ENCODE measurements at places on chromosomes 1 and 21.

GRCh38 chr1:44024903-44025525 is 6.2 kb downstream of the SLC6A9 start:
- DNase-seq, result no peak

DNA sequence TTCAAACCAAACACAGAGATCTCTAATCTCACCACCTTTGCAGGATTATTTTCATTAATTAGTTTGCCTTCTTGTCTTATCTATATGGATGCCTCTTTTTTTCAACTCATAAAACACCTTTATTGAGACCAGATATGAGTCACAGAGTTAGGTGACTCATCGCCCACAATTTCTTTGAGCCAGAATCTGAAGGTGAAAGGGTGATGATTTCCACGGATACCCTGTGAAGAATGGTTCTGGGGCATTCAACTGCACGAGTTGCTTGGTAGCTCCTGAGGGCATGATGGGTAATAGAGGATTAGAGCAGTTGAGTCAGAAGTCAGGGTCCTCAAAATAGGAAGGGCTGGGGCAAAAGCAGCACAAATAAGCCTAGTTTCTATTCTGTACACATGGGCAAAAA is 128.2 kb downstream of the TBX19 start:
- DNase-seq, result no peak

GRCh38 chr1:86380257-86380861 is 15.8 kb downstream of the ODF2L start:
- peak; percentile 69 for DNase-seq

GRCh38 chr1:232728507-232729263 is 76.5 kb upstream of the MAP10 start:
- DNase-seq, result no peak

DNA sequence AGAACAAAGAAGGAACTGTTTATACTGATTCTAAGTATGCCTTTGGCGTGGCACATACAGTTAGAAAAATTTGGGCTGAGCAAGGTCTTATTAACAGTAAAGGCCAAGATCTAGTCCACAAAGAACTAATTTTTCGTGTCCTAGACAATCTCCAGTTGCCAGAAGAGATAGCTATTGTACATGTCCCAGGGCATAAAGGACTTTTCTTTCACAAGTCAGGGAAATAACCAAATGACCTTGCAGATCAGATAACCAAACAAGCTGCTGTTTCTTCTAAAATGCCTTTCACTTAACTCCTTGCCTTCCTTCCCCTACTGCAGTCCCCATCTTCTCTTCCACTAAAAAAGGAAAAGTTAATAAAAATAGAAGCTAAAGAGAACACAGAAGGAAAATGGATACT is 4.0 kb downstream of the TEX50 start:
- no peak for DNase-seq

DNA sequence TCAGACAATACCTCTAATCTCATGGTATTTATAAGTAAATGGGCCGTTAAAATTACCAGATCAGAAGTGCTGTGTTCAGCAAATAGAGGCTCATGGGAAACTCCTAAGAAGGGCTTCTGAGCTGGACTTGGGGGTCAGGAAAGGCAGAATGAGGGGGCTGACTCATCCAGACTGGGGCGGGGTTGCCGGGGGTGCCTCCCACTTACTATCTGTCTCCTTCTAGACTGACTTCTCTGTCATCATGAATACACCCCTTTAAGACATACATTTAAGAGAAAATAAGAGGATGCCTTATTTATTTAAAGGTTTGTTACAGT is 96.0 kb upstream of the ERRFI1 start:
- DNase-seq, result no peak

DNA sequence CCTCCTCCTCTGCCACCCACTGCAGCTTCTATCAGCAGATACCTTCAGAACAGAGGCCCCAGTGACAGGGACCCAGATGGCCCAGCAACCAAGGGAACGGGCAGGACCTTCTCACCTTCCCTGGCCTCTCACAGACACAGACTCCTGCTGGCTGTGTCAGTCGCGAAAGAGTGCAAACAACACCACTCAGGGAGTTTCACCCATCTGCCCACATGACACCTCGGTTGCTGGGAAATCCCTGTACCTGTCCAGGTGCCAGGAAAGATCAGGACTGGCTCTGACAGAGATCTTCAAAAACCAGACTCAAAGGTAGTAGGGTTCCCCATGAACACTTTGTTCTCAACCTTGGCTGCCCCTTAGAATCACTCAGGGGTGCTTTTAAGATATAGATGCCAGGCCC is 83.5 kb upstream of the HIVEP3 start:
- DNase-seq, result no peak

DNA sequence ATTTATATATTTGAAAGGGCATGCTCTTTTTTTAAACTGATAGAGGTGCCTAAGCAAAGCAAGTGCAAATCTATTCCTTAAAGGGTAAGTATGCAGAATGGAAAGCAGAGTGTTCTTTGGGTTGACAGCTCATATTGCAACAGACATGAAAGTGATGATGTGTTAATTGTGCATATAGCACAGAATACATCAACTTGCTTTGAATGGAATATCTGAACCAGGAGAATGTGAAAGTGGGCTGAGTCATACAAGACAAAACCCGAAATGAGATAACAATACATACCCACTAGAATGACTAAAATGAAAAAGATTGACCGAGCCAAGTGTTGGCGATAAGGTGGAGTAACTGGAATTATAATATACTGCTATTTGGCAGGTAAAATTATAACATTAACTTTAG is 4.3 kb downstream of the CR1 start:
- DNase-seq, result no peak

- peak; percentile 53 for DNase-seq
Observed at GRCh38 chr1:207321790-207322645, 540 bp downstream of the CD55 start.

GRCh38 chr1:181104790-181105133 is 16.3 kb downstream of the IER5 start:
- DNase-seq, result peak; percentile 51

GRCh38 chr1:186869526-186870228 is 40.9 kb downstream of the PLA2G4A start:
- DNase-seq, result no peak

DNA sequence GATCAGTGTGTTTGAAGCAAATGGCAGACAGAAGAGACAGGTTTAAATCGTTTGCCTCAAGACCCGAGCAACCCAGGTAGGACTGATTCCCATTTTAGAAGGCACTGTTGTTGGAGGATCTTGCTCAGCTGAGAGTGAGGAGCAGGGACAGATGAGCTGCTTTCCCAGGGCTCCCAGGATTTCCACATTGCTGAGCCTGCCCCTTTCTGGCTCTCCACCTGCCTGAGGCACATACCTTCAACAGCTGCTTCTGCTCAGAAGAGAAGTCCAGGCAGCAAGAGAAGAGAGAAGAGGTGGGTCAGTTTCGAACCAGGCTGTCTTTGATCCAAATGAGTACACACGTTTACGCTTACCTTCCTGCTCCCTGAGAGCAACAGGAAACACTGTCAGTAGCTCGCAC is 5.7 kb downstream of the TNNT2 start:
- no peak for DNase-seq

GRCh38 chr21:25491267-25491666 is 116.0 kb downstream of the MRPL39 start:
- DNase-seq, result no peak

DNA sequence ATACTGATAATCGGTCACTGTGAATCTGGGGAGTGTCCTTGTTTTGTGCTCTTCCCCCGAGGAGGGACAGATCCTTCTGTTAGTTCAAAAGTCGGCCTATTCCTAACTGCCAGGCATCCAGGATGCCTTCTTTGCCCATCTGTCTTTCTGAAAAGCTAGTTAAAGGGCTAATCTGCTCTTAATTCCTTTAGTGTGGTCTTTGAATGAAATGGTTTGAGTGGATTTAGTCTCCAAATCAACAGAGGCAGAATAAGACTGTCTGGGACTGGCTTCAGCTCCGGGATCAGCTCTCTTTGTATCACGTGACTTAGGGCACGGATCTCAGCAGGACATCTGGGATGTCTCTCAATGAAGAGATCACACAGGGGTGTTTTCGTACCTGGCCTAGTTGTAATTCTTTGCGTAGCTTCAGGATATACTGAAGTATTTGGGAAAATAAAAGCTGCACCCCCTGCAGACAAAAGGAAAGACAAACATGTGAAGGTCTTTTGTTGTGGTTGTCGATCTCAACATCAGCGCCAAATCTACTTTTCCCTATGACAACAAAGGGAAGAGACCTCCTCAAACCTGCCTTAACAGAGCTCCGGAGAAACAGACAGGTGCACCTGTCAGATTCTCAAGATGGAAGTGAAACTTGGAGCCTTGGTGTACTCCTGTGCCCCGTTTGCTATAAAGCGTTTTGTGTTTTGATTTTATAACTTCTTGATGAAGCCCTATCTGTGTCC is 97.9 kb downstream of the ERG start:
- no peak for DNase-seq

DNA sequence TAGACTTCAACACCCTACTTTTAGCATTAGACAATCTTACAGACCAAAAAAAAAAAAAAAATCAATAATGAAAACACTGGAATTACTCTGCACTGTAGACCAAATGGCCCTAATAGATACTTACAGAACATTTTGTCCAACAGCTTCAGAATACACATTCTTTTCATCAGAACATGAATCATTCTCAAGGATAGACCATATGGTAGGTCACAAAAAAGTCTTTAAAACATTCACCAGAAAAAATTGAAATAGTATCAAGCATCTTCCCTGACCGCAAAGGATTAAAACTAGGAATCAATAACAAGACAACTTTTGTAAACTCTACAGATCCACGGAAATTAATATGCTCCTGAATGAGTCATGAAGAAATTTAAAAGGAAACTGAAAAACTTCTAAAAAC is 22.5 kb downstream of the ZNF670 start:
- DNase-seq, result no peak

DNA sequence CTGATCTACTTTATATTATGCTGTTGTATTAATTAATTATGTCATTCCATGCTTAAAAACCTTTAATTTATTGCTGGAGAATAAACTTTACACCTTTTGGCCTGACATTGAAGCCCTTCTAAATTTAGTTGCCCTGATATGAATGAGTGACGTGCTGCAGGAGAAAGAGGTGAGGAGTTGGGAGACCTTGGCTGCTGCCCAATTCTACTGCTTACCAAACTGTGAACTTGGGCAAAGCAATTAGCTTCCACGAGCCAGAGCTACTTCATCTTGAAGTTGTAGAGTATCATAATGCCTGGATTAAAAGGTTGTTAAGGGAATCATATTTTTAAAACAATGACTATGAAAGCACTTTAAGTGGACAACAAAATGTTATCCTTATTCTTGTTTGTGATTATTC is 126.8 kb upstream of the DEPDC1 start:
- no peak for DNase-seq

DNA sequence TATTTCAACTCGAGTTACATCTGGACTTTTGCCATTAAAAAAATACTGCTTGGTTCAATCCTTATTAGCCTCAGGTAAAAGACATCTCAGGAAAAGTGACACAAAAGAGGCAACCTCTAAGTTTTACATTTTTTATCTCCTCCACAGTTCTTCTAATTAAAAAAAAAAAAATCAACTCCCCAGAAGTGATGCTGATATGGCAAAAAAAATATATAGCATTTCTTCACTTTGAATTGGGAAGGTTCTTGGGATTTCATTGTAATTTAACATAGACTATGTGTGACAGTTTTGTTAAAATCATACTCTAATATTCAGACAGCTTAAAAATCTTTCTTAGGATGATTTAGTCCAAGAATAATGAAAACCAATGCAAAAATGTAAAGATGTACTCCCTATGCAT is 87.9 kb downstream of the LRRC8C start:
- DNase-seq, result no peak

GRCh38 chr1:182806015-182806678 is 16.6 kb downstream of the NPL start:
- DNase-seq, result peak; percentile 35

DNA sequence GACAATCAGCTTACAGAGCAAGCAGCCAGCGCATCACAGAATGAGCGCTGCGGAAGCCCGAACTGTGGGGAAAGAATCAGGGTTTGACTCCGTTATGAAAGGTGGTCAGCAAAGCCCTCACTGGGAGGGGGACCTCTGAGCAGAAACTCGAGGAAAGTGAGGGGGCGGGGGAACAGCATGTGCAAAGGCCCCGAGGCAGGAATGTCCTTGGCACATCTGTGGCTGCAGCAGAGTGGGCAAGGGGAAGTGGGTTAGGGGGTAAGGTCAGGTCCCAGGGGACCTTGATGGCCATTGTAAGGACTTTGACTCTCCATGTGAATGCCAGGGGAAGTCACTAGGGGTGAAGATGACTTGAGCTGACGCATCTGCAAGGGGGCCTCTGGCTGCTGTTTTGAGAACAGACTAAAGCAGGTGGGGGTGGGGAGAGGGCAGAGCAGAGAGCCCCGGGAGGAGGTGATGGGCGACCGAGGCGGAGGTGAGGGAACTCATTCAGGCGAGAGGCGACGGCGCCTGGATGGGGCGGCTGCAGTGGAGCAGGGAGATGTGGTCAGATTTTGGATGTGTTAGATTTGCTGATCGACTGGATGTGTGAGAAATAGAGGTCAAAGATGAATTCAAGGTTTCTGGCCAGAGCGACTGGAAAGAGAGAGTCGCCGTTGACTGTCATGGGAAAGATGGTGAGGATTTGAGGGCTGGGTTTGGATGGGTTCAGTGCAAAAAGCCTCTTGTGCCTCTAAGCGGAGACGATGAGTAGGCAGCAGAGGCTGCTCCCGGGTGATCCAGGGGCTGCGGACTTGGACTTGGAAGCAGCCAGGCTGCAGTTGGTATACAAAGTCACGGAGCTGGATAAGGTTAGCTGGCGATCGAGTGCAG is 108.0 kb upstream of the ZBTB40 start:
- DNase-seq, result no peak

- no peak for DNase-seq
Observed at GRCh38 chr1:22487781-22488180, 36.1 kb downstream of the ZBTB40 start.

- DNase-seq, result no peak
Observed at GRCh38 chr1:25813734-25814471, 5.9 kb upstream of the MTFR1L start.

GRCh38 chr1:145858238-145858900 is 512 bp downstream of the PIAS3 start:
- peak; percentile 83 for DNase-seq

- DNase-seq, result peak; percentile 84
Observed at GRCh38 chr1:156627313-156627880, 8.2 kb downstream of the HAPLN2 start.

- no peak for DNase-seq
Observed at GRCh38 chr21:45088729-45089128, 14.3 kb downstream of the ADARB1 start.

DNA sequence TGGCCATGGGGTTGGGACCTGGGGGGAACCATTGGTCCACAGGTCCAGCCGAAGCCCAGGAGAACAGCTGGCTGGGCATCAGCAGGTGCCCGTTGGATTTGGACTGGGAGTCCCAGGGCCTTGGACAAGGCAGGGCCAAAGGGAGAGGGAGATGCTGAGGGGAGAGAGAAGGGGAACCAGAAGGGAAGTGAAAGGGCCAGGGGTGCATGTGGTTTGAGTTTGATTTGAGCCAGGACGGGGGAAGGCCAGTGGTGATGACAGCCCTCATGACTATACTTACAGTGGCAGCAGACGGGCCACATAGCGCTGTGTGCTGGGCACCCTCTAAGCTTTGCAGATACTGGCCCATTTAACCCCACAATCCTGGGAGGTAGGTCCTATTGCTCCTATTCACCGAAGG is 18.8 kb downstream of the AGRN start:
- peak; percentile 30 for DNase-seq

GRCh38 chr1:191620883-191621282 is 537.4 kb upstream of the RGS18 start:
- no peak for DNase-seq

Data from OCI-LY7 (cell line).